ENCODE measurements at places on chromosomes 7 and 10.

DNA sequence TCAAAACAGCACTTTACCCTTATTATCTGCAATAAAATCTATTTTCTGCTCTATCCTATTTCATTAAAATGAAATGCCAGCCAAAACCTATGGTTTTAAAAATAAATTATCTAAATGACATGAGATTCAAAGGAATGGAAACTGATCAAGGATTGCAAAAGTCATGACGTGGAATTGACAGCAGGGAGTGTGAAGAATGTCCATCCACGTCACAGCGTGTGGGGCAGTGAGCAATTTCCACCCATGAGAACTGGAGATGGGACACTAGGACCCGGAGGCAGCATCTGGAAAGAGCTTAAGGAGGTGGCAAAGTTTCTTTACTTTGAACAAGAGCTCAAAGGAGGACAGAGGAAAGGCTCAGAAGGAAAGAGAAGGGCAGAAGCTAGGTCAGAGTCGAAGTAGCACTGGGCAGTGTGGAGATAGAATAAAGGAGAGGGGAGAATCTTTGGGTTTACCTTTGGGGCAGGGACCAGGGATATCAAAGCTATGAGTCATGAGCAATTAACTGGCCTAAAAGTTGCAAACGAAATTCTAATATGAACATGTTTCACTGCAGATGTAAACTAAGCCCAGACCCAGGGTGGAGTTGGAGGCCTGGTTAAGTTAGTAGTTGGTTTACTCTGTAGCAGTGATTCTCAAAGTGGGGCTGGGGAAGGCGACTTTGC lies 24.9 kb upstream of the STK17A start:
- DNase-seq, result no peak

DNA sequence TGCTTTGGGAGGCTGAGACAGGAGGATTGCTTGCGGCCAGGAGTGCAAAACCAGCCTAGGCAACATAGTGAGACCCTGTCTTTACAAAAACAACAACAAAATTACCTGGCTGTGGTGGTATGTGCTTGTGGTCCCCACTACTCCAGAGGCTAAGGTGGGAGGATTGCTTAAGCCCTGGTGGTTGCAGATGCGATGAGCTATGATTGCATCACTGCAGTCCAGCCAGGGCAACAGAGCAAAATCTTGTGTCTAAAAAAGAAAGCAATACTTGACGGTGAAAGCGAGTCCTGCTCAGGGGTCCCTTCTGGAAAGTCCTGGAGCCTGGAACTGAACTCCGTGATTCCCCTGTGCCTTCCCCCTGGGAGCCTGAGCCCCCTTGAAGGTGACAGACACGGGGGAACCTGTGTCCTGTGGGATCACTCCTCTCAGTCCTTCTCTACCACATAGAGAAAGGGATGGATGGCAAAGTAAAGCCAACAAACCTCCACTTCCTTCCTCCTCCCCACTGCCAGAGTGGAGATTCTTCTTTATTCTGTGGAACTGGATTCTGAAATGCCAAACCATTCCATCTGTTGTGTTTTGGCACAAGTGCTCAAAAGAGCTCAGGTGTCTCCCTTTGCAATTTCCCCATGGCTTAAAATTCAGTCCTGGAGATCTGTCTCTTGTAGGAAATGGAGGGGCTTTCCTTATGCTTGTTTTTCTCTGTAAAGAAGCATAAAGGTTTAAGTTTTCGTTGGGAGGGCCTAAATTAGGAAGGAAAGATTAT lies 50.6 kb downstream of the KIAA1217 start:
- no peak for DNase-seq

- DNase-seq, result no peak
Measured at GRCh38 chr7:101522021-101522420, 107.1 kb downstream of the MYL10 start.

- no peak for DNase-seq
Measured at GRCh38 chr10:61835946-61836887, 65.3 kb upstream of the ARID5B start.

DNA sequence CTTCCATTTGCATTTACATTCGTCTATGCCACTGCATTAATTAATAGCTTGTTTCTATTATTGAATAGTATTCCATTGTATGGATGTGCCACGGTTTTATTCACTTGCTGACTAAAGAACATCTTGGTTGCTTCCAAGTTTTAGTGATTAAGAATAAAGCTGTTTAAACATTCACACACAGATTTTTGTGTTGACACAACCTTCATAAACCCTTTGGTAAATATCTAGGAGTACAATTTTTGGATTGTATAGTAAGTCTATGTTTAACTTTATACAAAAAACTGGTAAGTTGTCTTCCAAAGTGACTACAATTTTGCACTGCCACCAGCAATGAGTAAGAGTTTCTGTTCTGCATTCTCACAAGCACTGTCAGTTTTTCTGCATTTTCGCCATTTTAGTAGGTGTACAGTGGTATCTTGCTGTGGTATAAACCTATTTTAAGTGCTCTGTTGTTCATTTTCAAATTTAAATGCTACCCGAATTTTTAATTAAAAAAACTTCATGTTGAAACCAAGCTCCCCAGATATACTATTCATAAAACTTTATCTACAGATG lies 121.4 kb downstream of the RNF133 start:
- no peak for DNase-seq

- no peak for DNase-seq
Measured at GRCh38 chr7:29318853-29319718, 124.5 kb downstream of the CHN2 start.

GRCh38 chr10:131961777-131962662 lies 19.7 kb downstream of the BNIP3 start:
- DNase-seq, result no peak

DNA sequence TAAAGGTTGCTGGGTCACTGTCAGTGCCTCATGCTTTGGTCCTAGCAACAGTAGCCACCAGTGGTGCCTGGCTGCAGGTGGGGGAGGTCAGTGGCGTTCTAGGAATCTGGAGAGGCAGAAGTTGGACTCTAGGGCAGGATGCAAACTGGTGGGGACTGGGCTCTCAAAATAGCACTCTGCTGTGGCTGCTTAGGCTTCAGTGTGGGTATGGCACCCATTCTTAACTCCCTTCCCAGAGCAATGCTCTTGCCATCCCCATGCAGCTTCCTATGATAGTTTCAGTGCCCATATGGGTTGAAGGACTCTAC lies 330.8 kb downstream of the PCDH15 start:
- DNase-seq, result no peak
